ENCODE measurements at places on chromosomes 4 and X.

GRCh38 chr4:69601065-69601464 is 38.4 kb downstream of the UGT2A2 start:
- no peak for DNase-seq

DNA sequence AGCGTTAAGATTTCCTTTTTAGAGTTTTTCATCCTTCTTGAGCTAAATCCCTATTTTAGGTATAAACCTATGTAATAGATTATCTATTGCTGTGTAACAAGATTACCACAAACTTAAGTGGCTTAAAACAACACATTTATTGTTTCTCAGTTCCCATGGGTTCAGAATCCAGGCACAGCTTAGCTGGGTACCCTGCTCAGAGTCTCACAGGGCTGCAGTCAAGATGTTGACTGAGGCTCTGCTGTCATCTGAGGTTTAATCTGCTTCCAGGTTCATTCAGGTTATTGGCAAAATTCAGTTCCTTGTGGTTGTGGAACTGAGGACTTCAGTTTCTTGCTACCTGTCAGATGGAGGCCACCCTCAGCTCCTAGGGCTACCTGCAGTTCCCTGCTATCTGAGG is 60.9 kb downstream of the GK start:
- DNase-seq: no peak

GRCh38 chr4:80189956-80190677 is 7.2 kb upstream of the PRDM8 start:
- no peak for DNase-seq

DNA sequence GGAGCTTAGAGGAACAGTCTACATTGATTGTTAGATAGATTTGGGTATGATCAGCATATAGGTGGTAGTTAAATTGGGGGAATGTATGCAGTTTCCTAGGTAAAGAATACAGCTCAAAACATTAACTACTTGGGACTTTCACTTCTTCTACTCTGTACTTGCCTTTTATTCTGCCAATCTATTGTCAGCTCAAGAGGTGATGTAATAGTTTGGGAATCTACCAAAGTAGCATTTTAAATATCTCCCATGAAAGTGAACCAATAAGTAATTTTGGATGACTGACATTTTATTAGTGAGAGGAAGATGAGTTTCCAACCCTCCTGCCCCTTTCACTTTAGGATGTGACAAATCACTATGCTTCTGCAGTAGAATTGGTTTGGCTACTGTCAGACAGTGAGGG is 43.4 kb downstream of the NUDT6 start:
- DNase-seq: no peak

DNA sequence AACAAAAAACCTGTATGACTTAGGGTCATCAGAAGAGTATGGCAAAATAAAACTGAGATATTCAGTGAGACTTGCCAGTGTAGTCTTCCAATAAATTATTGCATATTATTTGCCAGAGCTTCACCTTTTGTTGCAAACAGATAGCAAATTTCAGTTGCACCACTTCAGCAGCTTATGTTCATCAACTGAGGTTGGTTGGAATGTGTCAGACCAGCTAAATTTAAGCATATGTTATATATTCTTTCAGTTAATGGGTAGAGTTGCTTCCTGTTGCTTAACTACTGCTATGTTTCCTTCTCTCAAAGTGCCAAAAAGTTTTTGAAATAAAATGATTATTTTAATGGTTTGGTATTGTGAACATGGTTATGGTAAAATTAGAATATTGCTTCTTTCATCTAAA is 61.5 kb downstream of the GALNT7 start:
- no peak for DNase-seq

GRCh38 chrX:16666541-16666940 is 16.6 kb downstream of the S100G start:
- no peak for DNase-seq

DNA sequence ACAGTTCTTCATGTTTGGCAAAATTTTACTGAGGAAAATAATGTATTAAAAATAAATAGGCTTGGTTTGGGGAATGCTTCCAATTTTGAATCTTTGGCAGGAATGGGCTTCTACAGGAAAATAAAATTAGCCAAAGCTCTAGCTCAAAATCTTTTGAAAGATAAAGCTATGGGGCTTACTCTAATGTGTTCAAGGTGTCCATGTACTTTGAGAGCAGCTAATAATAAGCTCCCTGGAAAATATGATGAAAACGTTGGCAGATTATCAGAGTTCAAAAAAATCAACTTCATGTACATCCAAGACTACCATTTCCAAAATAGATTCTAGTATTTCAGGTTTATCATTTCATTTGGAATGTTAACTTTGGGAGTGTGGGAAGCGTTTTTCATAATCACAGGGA is 158.4 kb downstream of the EMCN start:
- no peak for DNase-seq

DNA sequence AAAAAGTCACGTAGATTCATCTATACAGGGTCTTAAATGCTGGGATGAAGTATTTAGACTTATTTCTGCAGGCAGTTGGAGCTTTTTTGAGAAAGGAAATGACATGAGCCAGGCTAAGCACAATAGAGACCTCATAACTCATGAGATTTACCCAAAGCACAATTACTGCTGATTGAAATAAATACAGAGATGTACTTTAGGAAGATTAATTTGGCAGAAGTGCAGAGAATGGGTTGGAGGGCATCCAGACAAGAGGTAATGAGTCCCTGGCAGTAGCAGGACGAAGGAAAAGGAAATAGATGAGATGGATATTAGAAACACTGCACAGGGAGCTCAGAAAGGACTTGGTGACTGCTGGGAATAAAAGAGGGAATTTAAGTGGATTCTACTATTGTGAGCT is 129.1 kb downstream of the SHROOM4 start:
- DNase-seq: no peak

DNA sequence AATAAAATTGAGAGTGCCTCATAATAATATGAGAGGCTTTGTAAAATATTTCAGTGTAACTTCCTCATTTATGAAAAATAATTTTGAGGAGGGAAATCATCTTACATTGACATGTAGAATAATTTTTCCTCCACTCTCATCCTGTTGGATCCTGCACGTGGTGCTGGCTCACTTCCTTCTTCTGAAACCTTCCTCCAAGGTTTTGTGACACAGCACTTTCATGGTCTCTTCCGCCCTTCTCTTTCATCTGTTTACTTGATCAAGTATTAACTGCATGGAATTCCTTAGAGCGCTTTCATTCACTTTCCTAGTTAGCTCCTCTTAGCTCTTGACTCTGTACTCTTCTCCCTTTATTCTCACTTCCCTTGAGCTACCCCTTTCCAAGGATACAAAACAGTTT is 246.5 kb downstream of the RAPGEF2 start:
- no peak for DNase-seq

DNA sequence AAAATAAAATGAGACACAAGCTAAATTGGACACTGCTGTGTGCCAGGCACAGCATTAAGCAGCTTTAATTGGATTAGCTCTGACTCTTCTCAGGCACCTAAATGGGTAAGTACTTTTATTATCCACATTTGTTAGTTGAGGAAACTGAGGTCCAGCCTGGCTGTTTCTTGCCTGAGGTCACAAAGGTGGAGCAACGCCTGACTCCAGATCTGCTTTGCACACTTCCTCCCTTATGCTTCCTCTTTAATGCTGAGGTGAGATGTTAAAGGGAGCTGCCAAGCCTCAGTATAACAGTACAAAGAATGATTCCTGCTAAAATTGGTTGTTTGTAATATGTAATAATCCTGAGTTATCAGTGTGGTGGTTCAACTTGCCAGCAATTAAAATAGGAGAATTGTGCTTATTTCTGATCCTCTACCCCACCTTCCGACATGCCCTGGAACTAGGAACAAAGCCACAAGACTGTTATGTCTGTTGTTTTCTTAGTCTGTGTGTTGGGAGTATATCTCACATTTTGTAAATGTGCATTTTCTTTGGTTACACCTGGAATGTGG is 74.4 kb downstream of the AFF1 start:
- no peak for DNase-seq

GRCh38 chr4:102612824-102613366 is 111.7 kb downstream of the NFKB1 start:
- DNase-seq: no peak

DNA sequence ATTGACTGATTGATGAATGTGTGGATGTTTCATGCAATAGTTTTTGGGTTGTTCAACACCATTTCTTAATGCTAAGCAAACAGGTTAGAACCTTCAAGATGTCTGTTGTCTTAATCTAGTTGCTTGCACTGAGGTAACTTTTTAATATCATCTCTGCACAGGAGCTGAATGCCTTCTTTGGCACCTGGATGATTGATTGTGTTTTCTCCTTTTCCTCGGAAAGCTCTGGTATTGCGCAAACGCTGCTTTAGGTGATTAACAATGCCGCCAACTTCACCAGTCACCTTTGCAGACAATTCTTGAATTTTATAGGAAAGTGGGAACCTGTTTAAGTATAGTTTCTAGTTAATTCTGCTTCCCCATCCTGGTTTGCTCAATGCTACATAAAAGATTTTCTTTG is 48.2 kb downstream of the RTL9 start:
- no peak for DNase-seq

DNA sequence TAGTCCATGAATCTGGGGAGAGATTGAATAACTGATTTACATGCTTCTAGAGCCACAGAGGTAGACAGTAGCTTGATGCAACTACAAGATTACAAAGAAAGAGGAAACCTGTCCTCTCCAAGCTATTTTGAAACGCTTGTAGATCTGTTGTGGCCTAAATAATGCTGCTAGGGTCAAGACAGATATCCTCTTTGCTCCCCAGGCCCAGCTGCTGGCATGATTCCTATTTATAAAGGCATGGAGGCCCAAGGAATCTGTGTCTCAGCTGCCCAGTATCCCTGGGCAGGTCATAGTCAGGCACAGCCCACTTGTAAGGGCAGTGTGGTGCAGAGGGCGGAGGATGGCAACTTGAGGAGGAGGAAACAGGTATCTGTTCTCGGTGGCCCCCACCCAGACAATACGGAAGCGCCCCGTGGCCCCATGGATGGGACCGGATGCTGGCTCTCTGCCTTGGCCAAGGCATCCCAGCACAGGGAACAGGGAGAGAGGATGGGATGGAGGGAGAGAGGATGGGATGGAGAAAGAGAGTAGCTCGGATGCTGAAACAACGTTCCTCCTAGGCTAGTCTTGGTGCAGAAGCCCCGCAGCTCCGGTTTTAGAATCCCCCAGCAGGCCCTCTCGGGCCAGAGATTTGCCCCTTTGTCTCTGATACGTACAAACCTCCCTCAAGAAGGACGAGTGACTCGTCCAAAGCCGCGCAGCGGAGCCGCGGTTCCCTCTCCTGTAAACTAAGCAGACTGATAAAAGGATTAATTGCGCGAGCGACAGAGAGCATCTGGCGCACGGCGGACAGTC is 767 bp upstream of the SMIM20 start:
- DNase-seq: no peak

GRCh38 chrX:62931625-62932024 is 419.5 kb downstream of the SPIN4 start:
- no peak for DNase-seq

DNA sequence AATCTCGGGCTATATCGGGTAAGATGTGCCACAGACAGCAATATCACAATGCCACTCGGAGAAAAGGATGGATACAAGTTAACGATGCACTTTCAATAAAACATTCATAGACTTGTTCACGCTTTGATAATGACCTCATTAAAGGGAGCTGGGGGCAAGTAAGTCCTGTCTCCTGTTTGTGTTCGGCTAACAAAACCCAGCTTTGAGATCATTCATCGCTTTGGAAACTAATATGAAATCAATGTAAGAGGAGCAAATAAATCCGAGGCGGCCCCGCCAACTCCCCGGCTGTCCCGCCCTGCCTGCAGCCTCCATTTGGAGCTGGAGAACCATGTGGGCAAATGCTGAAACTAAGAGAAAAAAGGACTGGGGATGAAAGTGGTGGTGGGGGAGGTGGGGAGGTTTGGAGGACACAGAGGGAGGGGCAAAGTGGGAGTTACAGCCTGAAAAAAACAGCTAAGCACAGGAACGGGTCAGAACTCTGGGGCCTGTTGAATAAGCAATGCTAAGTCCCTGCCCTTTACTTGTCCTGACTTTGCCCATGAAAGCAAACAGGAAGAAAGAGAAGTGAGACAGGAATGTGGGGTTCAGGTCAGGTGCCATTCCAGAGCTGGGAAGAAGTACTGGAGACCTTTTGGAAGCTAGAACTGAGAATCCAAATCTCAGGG is 3.5 kb upstream of the GSX2 start:
- no peak for DNase-seq

- no peak for DNase-seq
Observed at GRCh38 chrX:155767051-155767875, 113.9 kb upstream of the VAMP7 start.

DNA sequence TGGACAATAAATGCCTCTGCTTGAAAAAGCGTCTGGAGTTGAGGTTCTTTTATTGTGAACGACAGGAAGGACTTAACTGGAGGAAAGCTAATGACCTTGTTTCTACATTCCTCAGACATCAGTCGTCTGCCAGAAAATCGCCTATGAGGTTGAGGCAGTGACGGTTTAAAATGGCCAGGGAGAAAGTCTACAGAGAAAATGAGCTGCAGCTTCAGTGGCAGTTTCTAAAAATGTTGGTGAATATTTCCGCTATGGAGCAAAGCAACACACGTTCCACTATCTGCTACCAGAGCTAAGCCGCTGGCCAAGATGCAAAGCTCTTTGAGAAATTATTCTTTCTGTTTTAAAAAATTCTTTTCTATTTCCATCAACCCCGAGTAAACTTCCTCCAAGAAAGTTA is 116.9 kb upstream of the GALNT7 start:
- no peak for DNase-seq

DNA sequence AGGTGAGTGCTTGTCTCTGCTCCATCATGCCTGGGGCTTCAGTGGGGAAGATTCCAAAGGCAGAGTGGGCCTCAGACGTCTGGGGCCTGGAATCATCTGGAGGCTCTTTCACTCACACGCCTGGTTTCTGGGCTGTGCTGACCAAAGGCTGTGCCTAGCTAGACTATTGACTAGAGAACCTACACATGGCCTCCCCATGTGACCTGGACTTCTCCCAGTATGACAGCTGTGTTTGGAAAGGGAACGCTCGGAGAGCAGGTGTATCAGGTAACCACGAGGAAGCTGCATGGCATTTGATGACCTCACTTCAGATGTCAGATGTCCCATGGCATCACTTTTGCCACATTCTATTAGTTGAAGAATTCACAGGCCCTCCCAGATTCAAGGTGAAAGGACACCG is 51.0 kb downstream of the ADGRL3 start:
- no peak for DNase-seq

DNA sequence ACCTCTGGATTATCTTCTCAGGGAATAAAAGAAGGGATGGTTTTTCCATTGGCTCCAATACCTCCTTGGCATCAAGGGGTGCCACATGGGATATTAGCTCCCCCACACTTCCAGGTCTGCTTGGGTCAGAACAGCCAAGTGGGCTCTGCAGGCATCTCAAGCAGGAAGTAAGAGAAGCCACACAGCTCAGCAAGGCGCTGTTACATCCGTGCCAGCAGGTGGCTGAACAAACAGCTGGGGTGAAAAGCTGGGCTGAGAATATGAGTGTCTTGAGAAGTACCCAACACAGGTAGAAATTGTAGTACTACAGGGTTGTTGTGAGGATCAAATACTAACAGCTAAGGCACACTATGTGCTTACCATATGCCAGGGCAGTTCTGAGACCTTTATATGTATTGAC is 76.7 kb upstream of the TMEM150C start:
- DNase-seq: no peak

DNA sequence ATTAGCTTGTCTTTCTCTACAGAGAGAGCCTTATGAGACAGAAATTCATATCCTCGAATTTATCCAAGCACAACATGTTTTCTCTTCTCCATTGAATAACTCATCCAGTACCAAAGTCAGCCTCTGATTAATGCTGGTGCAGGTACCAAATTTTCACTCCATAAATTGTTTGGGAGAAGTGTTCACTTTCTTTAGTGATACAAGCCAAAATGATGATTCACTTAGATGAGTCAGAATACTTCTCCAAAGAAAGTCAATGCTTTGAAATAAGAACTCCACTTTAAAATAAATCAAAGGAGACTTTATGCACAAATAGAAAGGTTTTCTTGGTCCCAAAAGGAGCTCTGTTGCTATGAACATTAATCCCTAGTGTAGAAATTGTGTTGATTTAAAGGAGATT is 60.2 kb downstream of the MAOB start:
- DNase-seq: no peak
